NCI-H526 (cell line): ENCODE measurements at places on chromosomes 6 and 20.

GRCh38 chr6:48670546-48670945 is 559.5 kb upstream of the PTCHD4 start:
- DNase-seq: no peak

- DNase-seq: peak; percentile 93
Measured at GRCh38 chr6:34656378-34657036, 40.1 kb downstream of the ILRUN start.

DNA sequence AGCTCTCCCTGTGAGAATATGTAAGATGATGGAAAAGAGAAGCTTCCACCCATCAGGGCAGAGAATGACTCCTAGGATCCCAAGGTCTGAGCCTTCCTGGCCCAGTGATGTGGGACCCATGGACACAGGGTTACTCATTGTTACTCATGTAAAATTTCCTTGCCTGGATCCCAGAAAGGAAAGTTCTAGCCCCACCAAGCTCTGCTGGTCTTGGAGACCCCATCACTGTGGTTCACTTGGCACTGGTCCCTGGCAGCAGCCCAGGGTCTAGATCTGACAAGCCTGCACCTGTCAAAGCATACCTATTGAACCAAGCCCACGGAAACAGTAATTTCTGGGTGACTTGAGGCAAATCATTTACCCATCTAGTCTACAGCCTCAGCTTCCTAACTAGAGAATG is 22.1 kb downstream of the MDGA1 start:
- no peak for DNase-seq

DNA sequence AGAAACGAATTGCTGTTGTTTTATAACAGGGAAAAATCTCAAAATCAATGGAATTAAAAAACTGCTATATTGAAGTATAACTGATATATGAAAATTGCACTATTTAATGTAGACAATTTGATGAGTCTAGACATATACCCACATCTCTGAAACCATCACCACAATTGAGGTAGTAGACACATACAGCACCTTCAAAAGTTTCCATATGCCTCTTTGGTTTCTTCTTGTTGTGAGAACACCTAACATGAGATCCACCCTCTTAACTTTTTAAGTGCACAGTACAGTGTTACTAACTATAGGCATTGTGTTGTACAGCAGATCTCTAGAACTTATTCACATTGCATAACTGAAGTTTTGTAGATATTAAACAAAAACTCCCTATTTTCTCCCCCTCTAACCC is 14.0 kb upstream of the SLC17A5 start:
- DNase-seq: no peak

GRCh38 chr6:13229205-13230085 is 98.9 kb downstream of the TBC1D7 start:
- DNase-seq: peak; percentile 13

GRCh38 chr6:70258483-70258882 is 44.4 kb downstream of the COL9A1 start:
- DNase-seq: no peak

GRCh38 chr6:7196019-7196402 is 88.2 kb downstream of the RREB1 start:
- no peak for DNase-seq

GRCh38 chr6:386688-387266 is 4.8 kb upstream of the IRF4 start:
- DNase-seq: no peak

- no peak for DNase-seq
Measured at GRCh38 chr6:150185732-150186117, 42.9 kb downstream of the PPP1R14C start.

DNA sequence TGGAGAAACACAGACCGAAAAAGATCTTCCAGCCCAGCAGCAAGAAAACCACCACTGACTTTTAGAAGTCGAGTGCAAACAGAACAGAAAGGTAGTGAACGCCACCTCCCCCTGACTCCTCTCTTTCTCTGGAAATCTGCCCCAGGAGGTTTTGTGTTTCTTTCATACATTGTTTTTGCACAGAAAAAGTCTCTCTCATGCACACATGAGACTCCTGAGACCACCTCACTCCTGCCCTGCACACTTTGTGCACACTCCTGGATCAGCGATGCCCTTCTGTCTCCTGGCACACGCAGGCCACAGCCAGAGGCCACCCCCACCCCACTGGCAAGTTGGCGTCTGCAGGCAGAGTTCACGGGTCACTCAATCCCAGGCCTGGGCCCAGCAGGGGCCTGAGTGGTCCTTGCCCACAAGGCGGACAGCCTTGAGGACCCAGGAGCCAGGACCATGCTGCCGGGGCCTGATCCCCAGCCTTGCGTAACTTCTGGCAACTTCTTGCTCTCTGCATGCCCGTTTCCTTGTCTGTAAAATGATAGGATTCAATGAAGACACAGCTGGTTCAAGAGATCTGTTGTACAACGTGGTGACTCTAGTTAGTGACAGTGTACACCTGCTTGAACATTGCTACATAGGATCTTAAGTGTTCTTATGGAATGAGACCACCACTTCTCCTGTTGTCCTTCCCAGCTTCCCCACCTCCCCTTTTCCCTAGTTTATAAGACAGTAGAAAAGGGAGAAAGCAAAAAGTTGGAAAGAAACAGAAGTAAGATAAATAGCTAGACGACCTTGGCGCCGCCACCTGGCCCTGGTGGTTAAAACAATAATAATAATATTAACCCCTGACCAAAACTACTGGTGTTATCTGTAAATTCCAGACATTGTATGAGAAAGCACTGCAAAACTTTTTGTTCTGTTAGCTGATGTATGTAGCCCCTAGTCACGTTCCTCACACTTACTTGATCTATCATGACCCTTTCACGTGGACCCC is 30.2 kb upstream of the CST7 start:
- DNase-seq: no peak

GRCh38 chr6:133358574-133359150 is 117.5 kb downstream of the EYA4 start:
- no peak for DNase-seq

DNA sequence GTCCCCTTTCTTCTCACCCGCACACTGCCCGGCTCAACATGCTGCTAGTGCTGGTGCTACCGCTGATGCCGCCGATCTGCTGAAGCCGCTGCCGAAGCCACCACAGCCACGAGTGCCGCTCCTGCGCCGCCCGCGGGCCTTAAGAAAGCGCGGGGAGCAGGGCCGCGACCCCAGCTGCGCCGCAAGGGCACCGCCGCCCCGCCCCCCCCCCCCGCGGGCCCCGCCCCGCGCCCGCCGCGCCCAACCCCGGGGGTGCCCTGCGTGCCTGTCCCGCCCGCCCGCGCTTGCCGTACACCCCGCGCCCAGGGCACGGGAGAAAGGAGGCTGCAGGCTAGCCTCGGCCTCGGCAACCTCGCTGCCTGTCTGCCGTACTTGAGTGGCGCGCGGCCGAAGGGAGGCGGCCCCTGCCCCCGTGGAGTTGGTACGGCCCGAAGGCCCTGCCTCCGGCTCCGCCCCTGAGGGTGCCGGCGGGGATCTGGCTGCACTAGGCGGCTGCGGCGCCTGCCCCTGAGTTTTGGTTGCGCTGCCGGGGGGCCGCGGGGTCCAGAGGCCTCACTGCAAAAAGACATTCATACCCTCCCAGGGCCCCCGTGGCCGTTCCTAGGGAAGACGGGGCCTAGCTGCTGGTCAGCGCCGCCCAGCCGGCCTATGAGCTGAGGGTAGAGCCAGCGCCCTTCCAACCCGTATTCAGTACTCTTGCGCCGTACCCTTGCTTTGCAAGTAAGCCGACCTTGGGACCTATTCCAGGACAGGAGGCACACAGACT is at the start of gene SOD2:
SOD2 (minus strand) TSS at position 114 of the 766 bp plus-strand sequence; CDS start at position 40, 74 bp downstream.
- peak; percentile 69 for DNase-seq

DNA sequence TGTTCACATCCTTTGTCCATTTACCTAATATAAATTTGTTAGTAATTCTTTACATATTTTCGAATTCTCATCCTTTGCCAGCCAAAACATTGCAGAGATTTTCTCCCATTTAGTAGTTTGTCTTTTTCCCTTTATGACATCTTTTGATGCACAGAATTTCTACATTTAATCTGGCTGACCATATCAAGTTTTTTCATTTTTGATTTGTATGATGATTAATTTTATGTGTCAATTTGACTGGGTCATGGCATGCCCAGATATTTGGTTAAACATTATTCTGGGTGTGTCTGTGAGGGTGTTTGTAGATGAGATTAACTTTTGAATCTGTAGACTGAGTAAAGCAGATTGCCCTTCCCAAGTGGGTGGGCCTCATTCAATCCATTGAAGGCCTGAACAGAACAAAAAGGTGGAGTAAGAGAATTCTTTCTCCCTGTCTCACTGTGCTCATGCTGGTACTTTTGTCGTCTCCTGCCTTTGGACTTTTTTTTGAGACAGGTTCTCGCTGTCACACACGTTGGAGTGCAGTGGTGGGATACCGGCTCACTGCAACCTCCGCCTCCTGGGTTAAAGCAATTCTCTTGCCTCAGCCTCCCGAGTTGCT is 72.1 kb upstream of the EPB41L1 start:
- DNase-seq: no peak

DNA sequence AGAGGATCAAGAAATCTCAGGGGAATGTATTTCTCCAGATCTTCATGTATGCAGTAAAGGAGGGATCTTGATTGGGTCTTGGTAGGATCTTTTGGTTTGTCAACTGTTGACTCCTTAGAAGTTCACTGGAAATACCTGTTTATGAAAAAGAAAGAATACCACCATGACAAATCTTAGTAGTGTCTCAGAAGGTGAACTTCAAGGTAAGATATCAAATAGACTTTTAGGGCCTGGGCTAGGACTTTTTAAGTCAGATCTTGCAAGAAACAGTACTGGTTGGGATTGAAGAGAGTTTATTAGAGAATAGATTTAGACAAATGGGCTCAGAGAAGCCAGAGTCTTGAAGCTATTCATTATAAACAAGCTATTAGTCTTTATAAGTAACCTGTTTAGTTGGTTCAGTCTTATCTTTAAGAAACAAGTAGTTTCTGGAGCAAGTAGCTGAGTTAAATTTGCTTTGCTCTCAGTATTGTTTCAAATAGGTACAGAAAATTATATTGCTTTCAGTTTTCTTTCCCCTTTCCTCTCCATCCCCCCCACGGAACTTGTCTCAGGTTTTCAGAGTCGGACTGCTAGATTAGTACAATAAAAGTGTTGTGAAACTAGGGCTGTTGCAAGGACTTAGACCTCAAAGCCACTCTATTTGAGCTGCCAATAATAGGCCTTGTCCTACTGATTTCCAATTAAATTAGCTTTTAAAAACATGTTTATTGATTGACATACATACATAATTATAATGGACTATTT is 529.1 kb upstream of the CITED2 start:
- DNase-seq: no peak

GRCh38 chr20:38354227-38354626 is 7.9 kb downstream of the LBP start:
- no peak for DNase-seq

- no peak for DNase-seq
Measured at GRCh38 chr20:42565235-42565995, 624.3 kb downstream of the PTPRT start.

DNA sequence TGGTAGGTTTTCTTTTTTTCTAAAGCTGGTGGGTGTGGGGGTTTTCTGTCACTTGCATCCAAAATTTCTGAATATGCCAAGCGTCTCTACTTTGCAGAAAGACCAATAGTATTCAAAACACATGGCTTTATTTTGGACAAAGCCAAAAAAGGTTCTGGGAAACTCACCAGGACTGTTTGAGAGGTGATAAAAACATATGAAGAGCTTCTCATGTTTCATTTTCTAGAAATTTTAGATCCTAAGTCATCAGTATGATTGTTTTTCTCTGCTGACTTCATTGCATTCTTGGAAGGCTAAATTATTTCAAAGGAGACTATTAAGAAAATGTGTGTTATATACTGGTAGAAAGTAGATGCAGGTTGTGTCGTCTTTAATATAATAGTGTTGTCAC is 51.3 kb downstream of the GCLC start:
- no peak for DNase-seq

GRCh38 chr6:157761331-157761921 is 61.6 kb upstream of the SNX9 start:
- no peak for DNase-seq

DNA sequence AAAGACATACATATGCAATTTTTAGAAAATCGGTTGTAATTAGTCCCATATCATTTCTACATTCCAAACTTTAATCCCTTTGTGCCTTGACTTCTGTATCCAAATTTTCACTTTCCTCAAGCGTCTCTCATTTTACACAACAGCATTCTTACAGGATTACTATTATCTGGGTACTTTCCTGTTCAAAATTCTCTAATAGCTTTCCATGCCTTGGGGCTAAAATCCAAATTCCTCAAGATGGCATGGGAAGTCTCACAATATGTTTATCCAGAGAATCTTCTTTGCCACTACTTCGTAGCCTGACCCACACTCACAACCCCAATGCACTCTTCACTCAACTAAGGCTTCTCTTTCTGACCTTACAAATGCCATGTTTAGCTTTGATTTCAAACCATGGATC is 125.0 kb downstream of the TBX18 start:
- no peak for DNase-seq

- peak; percentile 85 for DNase-seq
Measured at GRCh38 chr6:89970609-89971337, 76.5 kb downstream of the GJA10 start.
